ENCODE measurements at places on chromosomes 6 and 20.

DNA sequence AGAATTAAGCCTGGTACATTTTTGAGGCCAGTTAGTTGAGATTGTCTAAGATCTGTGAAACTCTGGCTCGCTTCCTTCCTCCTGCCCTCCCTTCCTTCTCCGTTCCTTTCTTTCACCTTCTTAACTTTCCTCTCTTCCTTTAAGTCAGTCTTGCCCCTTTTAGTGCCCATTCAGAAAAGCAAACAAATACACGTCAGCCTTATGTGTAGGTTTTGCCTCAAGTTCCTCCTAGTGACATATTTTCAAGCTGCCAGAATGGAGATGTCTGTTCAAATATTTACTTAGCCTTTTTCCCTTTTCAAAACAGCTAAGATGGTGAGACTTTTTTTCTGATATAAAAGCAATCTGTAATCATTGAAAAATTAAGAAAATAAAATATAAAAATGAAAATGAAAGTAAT is 178.4 kb downstream of the FARS2 start:
- DNase-seq: no peak

GRCh38 chr6:16676978-16677377 is 84.3 kb downstream of the ATXN1 start:
- no peak for DNase-seq

DNA sequence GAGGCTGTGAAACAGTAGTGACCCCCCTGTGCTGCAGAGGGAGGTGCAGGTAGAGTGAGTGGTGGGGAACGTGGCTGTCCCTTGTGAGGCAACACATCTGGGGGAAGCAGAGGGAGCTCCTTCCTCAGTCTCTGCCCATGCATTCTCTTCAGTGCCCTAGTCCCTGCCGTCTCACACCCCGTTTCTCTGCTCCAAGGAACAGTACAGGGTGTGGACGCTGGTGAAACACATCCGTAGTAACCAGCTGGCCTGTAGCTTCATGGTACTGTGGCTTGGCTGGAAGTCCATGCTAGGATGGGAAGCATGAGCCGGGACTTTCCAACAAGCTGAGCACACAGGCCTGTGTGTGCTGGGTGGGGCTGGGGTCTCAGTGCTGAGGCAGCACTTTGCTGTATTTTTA is 25.4 kb upstream of the CST3 start:
- DNase-seq: no peak

DNA sequence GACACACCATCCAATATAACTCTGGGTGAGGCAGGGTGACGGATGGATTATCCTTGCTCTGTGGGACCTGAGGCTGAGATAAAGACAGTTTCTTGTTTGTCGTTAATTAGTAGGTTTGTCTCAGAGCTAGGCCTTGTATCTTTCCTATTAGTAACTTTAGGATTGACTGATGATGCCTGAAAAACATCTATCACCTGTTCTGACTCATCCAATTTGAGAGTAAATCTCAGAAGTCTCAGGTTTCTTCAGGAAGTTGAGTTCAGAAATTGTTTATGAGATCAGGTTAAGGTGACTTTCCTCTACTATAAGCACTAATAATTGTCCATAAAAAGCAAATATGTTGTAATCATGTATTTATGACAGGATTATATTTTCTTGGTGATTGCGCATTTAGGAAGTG is 129.5 kb upstream of the SUPT3H start:
- DNase-seq: no peak

DNA sequence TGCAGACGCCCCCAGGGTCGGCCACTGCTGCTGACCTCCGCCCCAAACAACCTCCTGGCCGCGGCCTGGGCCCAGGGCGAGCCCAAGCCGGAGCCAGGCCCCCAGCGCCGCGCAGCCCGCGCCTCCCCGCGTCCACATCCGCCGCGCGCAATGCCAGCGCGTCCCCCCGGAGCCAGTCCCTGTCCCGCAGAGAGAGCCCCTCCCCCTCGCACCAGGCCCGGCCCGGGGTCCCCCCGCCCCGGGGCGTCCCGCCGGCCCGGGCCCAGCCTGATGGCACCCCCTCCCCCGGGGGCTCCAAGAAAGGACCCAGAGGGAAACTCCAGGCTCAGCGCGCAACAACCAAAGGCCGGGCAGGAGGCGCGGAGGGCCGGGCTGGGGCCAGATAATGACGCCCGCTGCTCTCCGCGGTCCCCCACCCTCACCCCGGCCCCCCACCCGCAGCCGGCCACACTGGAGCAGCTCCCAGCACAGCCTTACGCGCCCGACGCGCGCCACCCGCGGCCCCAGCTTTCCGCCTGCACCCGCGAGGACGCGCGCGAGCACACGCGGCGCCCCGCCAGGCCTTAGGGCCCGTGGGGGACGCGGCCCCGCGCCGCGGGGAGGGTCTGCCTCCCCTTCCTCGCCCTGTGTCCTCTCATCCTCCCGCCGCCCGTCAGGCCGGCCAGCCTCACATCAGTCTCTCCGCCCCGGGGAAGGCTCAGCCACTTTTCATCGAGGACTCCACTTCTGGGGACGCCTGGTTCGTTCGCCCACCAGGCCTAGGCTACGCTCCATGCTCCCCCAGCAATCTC is 12.9 kb upstream of the SLC22A7 start:
- no peak for DNase-seq

DNA sequence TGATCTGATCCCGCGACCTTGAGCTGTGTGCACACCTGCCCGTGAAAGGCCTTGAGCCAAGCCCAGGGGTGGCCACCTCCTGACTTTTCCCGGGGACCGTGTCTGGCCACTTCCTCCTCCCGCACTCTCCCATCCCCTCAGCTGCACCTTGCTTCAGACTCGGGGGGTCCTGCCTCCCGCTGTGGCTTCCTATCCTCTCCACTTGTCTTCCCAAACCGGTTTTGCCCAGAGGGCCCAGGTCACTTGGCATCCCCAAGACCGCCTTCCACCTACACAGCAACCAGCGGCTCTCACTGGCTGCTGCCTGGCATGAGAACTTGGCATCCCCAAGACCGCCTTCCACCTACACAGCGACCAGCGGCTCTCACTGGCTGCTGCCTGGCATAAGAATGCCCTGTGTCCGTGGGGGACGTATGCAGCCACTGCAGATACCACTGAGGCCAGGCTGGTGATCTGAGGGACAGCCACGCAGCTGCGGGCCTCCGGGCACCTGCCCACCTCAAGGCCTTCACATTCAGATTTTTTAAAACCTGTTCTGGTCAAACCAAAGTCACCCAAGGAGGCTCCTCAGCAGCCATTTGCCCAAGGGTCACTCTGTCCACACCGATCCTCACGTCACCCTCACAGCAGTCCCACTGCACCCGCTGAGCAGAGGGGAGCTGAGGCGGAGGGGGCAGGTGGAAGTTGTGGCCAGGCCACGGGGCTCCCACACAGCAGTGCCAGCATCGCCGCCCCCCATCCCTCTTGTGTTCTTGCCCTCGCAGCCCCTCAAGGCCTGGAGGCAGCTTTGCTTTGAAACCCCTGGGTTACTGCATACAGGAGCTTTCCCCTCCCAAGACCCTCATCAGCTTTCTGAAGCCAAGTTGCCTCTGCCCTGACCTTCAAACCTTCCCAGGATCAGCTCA is 245.5 kb downstream of the TAF4 start:
- no peak for DNase-seq

GRCh38 chr20:2312876-2313275 is 17.1 kb downstream of the TGM3 start:
- DNase-seq: no peak

- no peak for DNase-seq
These were observed 59.9 kb downstream of the GMDS start for GRCh38 chr6:2185466-2185865.

GRCh38 chr20:40265825-40266533 is 423.1 kb downstream of the MAFB start:
- no peak for DNase-seq

DNA sequence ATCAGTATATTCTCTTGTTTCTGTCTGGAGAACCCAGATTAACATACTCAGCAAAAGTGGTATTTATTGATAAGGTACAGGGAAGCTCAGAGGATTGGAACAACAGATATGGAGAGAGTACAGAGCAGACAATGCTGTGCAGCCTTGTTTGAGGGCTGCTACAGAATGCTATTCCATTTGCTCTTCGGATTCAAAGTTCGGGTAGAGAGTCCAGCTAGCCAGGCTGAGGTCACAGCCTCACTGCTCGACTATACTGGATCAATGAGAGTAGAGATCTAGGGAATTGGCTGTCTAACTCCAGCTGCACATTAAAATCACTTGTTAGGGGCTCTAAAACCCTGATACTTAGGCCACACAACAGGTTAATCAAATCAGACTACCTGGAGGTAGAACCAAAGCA is 200.1 kb upstream of the BTBD3 start:
- no peak for DNase-seq

DNA sequence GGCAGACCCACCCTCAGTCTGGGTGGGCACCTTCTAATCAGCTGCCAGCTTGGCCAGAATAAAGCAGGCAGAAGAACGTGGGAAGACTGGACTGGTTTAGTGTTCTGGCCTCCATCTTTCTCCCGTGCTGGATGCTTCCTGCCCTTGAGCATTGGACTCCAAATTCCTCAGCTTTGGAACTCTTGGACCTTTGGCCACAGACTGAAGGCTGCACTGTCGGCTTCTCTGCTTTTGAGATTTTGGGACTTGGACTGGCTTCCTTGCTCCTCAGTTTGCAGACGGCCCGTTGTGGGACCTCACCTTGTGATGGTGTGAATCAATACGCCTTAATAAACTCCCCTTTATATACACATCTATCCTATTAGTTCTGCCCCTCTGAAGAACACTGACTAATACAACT is 20.6 kb upstream of the FNDC1 start:
- DNase-seq: no peak

DNA sequence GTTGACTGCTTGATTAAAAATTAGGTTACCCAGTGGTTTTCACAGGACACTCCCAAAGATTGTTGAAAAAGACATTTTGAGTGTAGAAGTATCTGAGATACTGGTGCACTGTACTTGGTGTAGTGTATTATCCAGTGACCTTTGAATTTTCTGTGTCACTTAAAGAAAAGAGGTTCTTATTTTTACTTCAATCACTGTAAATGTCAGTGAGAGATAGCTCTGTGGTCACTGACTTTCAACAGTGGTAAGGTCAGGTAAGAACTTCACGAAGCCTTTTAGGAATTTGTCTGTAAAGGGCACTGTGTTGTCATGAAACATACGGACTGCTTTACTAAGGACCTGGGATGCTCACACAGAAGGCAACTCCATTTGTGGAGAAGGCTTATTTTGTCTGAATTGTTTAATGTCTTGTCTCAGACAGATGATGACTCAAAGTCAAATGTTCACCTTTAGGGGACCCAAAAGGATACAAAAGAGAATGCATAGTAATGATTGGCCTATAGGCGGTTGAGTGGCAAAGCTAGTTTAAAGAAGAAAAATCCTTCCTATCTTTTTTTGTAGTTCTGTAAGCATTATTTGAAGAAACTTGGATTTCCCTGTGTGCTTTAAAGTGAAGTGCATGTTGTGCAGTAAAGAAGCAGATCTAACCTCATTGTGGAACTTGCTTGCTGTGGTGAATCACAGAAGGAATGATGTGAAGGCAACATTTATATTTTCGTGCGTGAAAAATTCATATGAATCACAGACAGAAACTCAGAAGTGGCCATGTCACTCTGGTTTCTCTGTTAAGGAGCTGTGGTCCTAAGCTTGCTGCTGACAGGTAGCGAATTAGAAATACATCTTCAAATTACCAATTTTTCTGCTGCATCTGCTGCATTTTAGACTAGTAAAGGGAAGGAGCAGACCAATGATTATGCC is 47.3 kb downstream of the ZFAND3 start:
- DNase-seq: no peak

DNA sequence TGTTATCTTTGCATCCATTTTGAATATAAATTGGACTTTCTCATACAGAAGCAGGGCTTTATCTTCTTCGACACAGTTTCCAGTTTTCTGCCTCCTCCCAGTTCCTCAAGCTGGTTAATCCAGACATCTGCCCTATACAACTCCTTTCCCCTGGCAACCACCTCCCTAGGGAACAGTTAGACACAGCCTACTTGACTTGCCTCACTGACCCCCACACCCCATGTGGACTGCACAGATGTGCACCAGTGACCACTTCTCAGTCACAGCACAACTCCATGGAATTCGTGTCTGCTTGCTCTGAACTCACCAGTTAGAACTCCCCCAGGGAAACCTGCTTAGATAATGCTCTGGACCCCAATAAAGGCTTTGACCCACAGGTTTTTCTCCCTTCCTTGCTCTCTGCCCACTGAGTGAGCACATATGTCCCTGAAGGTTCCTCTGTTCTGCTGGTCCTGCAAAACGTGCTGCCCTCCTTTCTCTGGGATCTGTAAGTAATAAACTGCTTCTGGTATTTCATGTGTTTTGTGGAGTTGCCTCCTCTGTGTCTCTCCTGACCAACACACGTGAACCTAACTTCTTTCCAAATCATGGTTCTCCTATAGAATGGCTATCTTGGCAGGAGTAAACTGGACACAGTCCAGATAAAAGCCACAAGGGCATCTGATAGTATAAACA is 351.2 kb downstream of the CD83 start:
- DNase-seq: no peak

GRCh38 chr6:75208298-75209183 is 2.7 kb upstream of the COL12A1 start:
- peak; percentile 49 for DNase-seq

DNA sequence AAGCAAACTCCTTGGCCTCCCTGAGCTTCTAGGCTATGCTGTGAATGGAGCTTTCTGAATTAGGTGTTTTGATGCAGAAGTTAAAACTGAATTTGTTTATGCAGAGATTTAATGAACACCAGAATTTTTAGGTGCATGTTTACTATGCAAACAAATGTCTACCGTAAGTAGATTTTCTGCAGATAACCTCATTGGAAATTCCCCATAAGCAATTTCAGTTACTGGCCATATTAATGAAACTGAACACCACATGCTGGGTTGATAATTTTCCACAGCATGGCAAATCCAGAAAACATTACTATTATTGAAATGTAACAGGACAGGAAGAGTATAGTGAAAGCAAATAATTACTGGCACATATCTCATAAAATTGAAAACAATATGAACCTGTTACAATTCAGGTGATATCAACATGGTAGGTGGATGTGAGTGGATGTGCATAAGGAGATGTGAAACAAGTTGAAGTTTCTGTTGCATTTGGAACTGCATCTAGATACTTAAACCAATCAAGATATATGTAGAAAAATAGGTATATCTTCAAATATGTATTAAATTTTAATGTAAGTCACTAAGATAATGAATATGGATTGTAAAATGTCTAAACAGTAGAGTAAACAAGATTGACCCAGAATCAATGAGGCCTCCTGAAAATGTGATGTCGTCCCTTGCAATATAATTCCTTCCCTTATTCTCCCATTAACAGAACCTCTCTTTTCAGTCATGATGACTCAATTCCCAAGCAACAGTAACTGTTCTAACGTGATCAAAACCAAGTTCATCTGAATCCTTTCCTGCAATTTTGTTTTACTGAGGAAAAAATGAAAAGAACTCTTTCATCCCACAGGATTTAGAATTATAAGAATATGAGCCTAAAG is 11.0 kb downstream of the PTCHD4 start:
- no peak for DNase-seq

GRCh38 chr6:53845280-53846195 is 50.7 kb downstream of the LRRC1 start:
- DNase-seq: no peak

- no peak for DNase-seq
These were observed 119.0 kb downstream of the ADGRG6 start for GRCh38 chr6:142420802-142421201.

GRCh38 chr6:144378437-144378836 is 93.3 kb downstream of the UTRN start:
- no peak for DNase-seq
